ENCODE measurements at places on chromosomes 2 and 18.

- no peak for DNase-seq
Measured at GRCh38 chr2:239818531-239819011, 206.6 kb downstream of the NDUFA10 start.

GRCh38 chr2:57855212-57855611 lies 191.4 kb upstream of the VRK2 start:
- no peak for DNase-seq

- DNase-seq: no peak
Measured at GRCh38 chr2:51510303-51510702, 478.4 kb upstream of the NRXN1 start.

DNA sequence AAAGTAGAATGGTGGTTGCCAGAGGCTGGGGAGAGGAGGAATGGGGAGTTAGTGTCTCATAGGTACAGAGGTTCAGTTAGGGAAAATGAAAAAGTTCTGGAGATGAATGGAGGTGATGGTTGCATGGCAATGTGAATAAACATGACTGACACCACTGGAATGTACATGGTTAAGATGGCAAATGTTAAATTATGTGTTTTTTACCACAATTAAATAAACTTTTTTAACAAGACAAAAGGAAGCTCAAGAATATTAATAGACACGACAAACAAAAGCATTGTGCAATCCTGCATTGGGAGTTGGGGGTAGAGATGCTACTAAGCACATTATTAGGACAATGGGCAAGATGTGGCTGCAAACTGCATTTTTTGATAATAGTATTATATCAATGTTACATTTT lies 147.7 kb downstream of the TWIST2 start:
- DNase-seq: no peak

- no peak for DNase-seq
Measured at GRCh38 chr2:190250421-190250820, 69.2 kb downstream of the HIBCH start.
